Epithelial cell of esophagus (primary cell): ENCODE measurements at places on chromosomes 2 and 18.
A peak's percentile ranks its signal among the peaks of the same experiment; 100 is the strongest.

DNA sequence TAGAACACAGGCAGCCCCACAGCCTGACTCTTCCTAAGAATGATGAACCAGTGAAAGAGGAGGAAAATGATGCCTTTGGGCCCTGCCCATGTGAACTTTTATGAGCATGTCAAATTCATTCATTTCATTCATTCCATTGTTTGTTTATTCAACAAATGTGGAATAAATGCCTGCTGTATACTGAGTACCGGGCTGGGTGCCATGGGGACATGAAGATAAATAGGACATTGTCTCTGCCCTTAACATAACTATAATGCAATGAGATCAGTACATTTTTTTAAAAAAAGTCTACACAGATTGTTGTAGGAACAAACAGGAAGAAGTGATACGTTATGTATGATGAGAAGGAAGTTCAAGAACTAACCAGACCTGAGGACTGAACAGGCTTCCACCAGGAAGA is 14.7 kb downstream of the MREG start:
- DNase-seq, result no peak

DNA sequence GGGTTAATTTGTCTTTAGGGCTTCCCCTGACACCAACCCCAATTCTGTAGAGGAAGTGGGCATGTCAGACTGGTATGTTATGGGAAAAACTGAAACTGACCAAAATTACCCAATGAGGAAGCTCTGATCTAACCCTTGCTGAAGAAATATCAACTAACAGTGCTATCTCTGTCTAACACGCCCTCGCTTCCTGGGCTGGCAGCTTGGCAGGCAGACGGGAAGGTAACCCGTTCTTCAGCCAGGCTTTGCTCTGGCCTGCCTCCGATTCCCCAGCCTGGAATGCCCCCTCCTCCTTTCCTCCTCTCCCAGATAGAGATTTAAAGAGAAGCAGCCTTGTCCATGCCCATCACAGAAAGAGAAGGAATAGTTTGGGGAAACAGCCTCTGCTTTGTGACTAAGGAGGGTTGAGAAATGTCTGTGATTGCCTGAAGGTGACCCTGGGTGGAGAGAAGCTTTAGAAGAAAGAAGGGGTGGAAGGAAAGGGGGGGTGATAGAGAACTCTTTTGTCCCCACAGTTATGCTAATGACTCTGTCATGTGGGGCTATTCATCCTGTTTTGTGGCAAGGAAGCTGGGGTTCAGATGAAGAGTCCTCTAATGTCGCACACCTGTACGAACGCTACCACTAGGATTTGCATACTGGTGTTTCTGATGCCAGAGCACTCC is 15.4 kb downstream of the HK2 start:
- DNase-seq, result peak; percentile 86

DNA sequence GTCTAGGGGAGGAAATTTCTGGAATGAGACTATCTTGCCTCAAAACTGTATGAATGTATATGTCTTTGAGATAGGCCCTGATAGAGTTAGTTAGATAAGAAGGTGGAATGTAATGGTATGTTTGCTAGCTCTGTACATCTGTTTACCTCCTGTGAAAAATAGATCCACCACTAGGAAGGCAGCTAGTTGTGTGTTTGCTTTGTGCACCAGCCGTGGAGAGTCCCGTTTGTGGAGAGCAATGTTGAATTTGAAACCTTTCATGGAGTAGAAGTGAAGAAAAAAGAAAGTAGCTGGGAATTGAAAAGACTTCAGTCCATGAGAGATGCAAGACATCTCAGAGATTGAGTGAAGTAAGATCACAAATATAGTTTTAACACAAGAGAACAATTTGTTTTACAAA is 25.4 kb downstream of the ASXL3 start:
- no peak for DNase-seq

GRCh38 chr2:210913461-210913860 is 357.1 kb downstream of the CPS1 start:
- DNase-seq, result no peak

DNA sequence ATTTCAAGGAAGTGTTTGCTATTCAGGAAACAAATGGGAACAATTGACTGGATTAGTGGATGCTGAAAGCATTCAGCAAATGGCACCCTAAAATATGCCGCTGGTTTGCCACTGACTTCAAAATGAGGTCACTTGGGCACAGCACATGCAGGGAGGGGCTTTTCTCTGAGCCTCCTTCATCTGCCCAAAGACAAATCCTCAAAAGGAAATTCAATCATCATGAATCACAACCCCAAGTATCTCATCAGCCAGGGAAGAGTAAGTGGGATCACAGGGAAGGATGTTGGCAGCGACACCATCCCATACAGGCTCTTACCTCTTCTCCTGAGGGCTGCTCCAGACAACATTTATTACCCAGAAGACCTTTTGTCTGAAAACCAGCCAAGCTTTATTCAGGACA is 14.4 kb upstream of the SP140L start:
- DNase-seq, result peak; percentile 56

GRCh38 chr2:186909095-186909494 is 60.1 kb upstream of the ZSWIM2 start:
- DNase-seq, result no peak

DNA sequence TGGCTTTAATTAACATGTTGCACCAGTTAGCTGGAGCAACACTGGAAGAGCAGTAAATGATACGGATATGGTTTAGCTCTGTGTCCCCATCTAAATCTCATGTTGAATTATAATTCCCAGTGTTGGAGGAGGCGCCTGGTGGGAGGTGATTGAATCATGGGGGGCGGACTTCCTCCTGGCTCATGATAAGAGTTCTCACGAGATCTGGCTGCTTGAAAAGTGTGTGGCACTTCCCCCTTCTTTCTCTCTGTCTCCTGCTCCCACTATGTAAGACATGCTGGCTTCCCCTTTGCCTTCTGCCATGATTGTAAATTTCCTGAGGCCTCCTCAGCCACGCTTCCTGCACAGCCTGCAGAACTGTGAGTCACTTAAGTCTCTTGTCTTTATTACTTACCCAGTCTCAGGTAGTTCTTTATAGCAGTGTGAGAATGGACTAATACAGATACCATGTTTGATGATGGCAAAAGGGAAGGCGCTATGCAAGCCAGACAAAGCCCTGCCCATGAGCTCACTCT is 963.6 kb downstream of the SOCS6 start:
- no peak for DNase-seq
